ENCODE measurements at places on chromosomes 6 and 20.

DNA sequence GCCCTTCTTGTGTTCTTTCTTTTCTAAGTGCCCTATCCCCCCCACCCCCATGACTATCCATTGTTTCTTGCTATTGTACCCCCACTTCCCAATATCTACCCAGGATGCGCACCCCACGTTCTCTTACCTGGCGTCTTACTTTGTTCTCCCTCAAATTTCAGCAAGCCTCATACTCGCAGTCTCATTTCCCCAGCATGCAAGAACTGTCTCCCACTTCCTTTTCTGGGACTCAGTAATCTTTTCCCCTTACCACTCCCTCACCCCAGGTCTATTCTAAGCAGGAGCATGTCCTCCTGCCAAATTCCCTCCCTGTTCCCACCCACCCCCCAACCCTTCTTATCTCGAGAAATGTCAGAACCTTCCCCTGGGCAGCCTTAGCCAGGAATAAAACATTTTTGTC, 1.7 kb upstream of the EHMT2 start:
- H3K36me3 ChIP-seq = peaks cover 15% of the 10 kb centered on the region
- H3K4me3 ChIP-seq = no peak overlapping the region
- H3K27ac ChIP-seq = no peak overlapping the region

DNA sequence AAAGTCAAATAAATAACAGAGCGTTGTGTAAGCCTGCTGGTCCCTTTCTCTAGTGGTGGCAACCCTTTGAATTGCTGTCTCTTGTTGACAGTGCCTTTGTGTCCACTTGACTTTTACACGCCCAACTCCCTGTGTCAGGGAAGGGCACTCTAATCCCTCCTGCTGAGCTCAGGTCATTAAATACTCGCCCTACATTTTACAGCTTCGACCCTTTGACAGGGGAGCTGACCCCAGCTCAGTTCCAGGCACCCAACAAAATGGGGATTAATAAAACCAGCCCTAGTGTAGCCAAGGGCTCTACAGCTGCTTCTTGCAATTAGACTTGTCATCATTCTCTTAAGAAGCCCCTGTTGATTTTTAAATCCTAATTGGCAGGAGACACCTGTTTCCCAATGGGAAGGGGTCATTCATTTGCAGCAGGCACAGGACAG, 308.2 kb downstream of the EYA4 start:
- no peak overlapping the region for H3K4me3 ChIP-seq
- no peaks in the 10 kb centered on the region for H3K27me3 ChIP-seq
- no peak overlapping the region for H3K27ac ChIP-seq
- H3K4me1 ChIP-seq = peaks cover 12% of the 10 kb centered on the region
- no peak for DNase-seq
- H3K36me3 ChIP-seq = no peaks in the 10 kb centered on the region

DNA sequence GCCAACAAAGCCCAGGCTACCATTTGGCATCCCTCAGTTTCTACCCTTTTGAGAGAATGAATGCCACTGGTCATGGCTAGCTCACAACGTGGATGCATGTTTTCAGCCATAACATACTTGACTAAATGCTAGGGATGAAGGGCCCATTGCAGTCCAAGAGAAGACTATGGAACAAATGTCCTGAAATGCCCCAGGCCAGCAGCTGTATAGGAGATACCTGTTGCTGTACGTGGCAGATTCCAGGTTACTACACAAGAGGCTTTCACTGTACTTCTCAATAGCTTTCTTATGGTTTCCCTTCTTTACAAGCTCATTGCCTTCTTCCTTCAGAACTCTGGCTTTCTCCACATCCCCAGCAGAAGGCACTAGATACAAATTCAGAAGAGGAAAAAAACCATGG, 11.7 kb downstream of the TOMM34 start:
- H3K27ac ChIP-seq = no peak overlapping the region
- H3K36me3 ChIP-seq = peaks cover 97% of the 10 kb centered on the region
- no peak for DNase-seq
- H3K4me3 ChIP-seq = no peak overlapping the region
- H3K4me1 ChIP-seq = no peaks in the 10 kb centered on the region
- H3K27me3 ChIP-seq = no peaks in the 10 kb centered on the region

GRCh38 chr6:136784910-136785746, 7.1 kb downstream of the MAP3K5 start:
- H3K27me3 ChIP-seq = no peaks in the 10 kb centered on the region
- peak; percentile 80 for DNase-seq
- peaks cover 73% of the 10 kb centered on the region for H3K4me1 ChIP-seq
- H3K4me3 ChIP-seq = peak overlapping the region; percentile 39
- H3K36me3 ChIP-seq = no peaks in the 10 kb centered on the region

DNA sequence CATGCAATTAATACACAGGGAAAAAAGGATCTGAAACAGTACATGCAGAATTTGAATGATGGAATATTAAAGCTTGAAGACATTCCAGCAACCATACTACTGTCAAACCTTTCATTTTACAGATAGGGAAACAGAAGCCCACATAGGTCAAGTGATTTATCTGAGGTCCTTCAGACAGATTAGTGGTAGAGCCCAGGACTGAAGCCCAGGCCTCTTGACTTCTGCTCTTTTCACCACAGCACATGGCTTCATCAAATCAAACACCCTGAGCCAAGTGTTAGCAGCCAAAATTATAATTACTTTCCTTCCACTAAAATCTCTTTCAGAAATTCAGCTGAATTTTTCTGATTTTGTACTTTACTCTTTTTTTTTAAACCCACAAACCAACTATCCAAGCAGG, 435.6 kb upstream of the RUNX2 start:
- no peaks in the 10 kb centered on the region for H3K27me3 ChIP-seq
- no peak for DNase-seq

- peak; percentile 81 for DNase-seq
Observed at GRCh38 chr20:354298-354977, 7.5 kb downstream of the NRSN2 start.

DNA sequence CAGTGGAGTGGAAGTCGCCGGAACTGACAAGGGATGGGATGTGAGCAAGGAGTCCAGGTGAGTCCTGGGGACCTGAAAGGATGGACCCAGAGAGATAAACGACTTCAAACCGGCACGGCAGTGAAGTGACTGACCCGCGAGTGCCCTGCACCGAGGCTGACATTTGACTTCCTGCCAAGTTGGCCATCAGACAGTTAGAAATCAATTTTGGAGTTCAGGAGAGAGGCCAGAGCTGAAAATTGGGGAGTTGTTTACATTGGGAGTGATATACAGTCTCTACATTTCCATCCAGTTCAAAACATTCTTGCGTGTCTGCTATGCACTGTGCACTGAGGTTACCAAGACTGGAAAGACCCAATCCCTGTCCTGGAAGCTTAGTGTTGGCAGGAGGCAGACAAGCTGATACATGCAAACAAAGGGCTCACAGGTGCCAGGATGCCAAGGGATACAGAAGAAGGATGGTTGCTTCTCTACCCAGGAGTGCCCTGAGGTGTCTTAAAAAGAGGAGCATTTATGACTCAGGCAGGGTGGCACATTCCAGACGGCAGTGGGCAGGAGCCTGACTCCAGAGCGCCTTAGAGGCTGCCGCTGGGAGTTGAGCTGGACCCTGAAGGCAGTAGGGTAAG, 186.6 kb downstream of the MTHFD1L start:
- DNase-seq = no peak
- no peaks in the 10 kb centered on the region for H3K27me3 ChIP-seq
- H3K36me3 ChIP-seq = no peaks in the 10 kb centered on the region
- no peak overlapping the region for H3K4me3 ChIP-seq
- no peaks in the 10 kb centered on the region for H3K4me1 ChIP-seq

DNA sequence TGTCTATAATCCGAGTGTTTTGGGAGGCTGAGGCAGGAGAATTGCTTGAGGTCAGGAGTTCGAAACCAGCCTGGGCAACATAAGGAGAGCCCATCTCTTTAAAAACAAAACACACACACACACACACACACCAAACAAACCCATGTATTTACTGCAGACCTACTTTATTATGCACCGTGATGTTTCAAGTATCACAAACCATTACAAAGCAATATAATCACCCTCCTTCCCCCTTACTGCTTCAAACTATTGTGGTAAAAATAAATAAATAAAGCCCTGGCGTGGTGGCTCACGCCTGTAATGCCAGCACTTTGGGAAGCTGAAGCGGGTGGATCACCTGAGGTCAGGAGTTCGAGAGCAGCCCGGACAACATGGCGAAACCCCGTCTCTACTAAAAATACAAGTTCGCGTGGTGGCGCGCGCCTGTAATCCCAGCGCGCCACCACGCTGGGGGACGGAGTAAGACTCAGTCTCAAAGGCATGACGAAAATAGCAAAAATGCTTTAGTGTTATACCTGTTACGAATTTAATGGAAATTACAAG, 1.5 kb downstream of the TBCC start:
- H3K36me3 ChIP-seq = no peaks in the 10 kb centered on the region
- peaks cover 30% of the 10 kb centered on the region for H3K4me1 ChIP-seq
- no peak overlapping the region for H3K27ac ChIP-seq
- peak overlapping the region; percentile 93 for H3K4me3 ChIP-seq

- no peak for DNase-seq
- no peak overlapping the region for H3K4me3 ChIP-seq
- H3K36me3 ChIP-seq = no peaks in the 10 kb centered on the region
- H3K27me3 ChIP-seq = no peaks in the 10 kb centered on the region
- H3K4me1 ChIP-seq = no peaks in the 10 kb centered on the region
Observed at GRCh38 chr6:68778356-68779020, 143.4 kb downstream of the ADGRB3 start.

DNA sequence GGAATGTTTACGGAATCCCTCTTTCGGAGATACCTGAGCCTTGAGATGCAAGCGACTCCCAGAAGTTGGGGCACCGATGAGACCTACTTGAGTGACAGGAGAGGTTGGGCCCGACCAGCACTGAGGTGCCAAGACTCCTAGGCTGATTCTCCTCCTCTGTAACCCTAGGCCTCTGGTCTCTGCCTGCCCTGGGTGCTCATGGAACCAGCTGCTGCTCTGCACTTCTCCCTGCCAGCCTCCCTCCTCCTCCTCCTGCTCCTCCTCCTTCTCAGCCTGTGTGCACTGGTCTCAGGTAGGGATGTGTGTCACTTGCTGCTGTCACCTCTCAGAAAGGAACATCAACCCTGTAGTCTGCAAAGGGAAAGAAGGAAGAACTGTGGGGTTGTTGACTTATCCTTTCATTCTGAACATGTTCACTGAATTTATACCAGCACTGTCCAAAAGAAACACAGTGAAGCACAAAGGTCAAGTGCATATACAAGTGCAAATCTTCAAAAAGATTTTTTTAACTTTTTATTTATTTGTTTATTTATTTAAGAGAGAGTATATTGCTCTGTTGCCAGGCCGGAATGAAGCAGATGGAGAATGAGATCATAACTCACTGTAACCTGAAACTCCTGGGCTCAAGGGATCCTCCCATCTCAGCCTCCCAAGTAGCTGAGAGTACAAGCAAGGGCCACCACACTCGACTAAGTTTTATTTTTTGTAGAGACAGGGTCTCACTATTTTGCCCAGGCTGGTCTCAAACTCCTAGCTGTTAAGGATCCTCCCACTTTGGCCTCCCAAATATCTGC, 913 bp downstream of the BTN2A2 start:
- H3K36me3 ChIP-seq = no peaks in the 10 kb centered on the region
- H3K27me3 ChIP-seq = no peaks in the 10 kb centered on the region
- no peak for DNase-seq
- peak overlapping the region; percentile 75 for H3K4me3 ChIP-seq

GRCh38 chr6:158813032-158813431, 6.1 kb downstream of the EZR start:
- H3K4me1 ChIP-seq = peaks cover 75% of the 10 kb centered on the region
- peak overlapping the region; percentile 39 for H3K27ac ChIP-seq
- H3K36me3 ChIP-seq = peaks cover 22% of the 10 kb centered on the region
- no peaks in the 10 kb centered on the region for H3K27me3 ChIP-seq
- DNase-seq = no peak

DNA sequence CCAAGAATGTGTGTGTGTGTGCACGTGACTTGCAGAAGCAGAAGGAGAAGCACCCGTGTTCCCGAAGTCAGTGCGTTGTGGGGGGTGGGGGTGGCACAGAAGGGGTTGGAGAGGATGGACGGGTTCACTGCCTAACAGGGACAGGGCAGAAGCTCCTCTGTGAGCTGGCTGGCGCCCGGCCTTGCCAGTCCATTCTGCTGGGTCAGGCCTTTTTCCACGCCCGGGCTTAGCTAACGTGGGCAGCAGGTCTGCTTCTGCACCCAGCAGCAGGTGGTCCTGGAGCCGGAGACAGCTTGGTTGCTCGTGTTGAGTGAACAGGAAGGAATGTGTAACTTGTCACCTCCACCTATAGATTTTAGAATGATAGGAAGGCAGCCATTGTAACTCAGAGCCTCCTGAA, 374.4 kb downstream of the CDH4 start:
- DNase-seq = no peak
- H3K4me1 ChIP-seq = no peaks in the 10 kb centered on the region
- H3K36me3 ChIP-seq = no peaks in the 10 kb centered on the region
- no peak overlapping the region for H3K27ac ChIP-seq

GRCh38 chr20:37095108-37095598, 644 bp downstream of the RBL1 start:
- H3K36me3 ChIP-seq = no peaks in the 10 kb centered on the region
- DNase-seq = no peak
- H3K27me3 ChIP-seq = no peaks in the 10 kb centered on the region
- H3K27ac ChIP-seq = peak overlapping the region; percentile 85
- peaks cover 8% of the 10 kb centered on the region for H3K4me1 ChIP-seq

DNA sequence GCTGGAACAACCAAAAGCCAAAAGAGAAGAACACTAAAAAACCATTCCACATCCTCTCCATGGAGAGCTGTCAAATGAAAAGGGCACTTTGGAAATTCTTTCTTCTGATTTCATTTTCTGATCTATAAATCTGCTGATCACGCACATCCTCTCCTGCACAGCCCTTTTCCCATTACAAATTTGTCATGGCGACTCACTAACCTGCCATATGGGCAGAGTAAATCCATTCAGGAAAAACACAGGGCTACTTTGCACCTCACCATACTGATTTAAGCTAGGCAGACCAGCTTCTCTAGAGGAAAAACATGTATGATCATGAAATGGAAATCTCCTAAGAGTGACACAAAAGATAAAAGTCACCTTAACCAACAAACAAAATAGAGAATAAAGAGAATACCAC, 26.0 kb downstream of the TOMM6 start:
- H3K36me3 ChIP-seq = no peaks in the 10 kb centered on the region
- H3K27me3 ChIP-seq = no peaks in the 10 kb centered on the region
- H3K4me1 ChIP-seq = no peaks in the 10 kb centered on the region
- no peak for DNase-seq
- H3K4me3 ChIP-seq = no peak overlapping the region

DNA sequence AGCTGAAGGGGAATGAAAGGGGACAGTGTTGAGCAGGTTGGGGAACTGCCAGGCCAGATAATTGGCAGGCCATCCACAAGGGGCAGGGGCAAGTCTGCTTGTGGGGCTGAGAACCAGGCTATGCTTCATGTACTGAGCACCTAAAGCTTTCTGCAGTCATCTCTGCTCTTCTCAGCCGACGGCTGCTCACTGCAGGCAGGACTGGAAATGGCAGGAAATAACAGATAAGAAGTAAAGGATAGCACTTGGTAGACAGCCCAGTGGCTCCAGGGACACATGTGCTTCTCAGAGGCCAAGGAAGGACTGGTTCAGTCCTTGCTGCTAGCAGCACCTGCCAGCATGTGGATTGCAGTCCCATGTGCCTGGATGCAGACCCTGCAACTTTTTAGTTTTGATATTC, 89.8 kb downstream of the CD164 start:
- H3K4me3 ChIP-seq = no peak overlapping the region
- H3K27ac ChIP-seq = no peak overlapping the region
- DNase-seq = no peak
- H3K4me1 ChIP-seq = peaks cover 4% of the 10 kb centered on the region
- H3K27me3 ChIP-seq = no peaks in the 10 kb centered on the region

Data from upper lobe of right lung (tissue), 1 donor.